Right hindlimb (tissue), 1 donor: ENCODE measurements at places on chromosomes 2 and 18.

- DNase-seq: no peak
Observed at GRCh38 chr2:27185331-27186026, 26.4 kb upstream of the ATRAID start.

DNA sequence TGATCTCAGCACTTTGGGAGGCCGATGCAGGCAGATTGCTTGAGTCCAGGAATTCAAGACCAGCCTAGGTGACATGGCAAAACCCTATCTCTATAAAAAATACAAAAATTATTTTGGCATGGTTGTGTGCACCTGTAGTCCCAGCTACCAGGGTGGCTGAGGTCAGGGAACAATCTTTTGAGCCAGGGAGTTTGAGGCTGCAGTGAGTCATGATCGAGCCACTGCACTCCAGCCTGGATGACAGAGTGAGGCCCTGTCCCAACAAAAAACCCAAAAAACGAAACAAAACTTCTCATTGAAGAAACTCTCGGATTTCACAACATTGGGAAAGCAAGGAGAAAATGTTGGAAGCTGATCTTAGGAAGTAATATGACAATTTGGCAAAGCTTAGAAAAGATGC lies 317.3 kb upstream of the MGAT5 start:
- no peak for DNase-seq

DNA sequence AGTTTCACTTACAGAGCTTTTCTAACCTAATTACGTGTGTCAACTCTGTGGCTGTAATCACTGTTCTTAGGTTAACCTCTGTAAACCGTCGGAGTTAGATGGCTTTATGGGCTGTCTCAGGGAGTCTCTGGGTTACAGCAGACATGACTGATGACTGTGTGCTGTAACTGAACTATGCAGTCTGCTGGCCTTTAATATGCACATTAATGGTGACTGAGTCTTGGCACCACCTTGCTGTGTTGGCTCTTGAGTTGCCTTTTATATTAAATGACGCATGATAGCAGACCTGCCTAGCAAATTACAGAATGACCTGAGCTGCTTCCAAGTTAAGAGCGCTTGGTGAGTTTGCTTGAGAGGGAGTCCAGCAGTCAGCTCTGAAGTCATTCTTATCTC lies 90.1 kb downstream of the ACKR3 start:
- peak; percentile 78 for DNase-seq

DNA sequence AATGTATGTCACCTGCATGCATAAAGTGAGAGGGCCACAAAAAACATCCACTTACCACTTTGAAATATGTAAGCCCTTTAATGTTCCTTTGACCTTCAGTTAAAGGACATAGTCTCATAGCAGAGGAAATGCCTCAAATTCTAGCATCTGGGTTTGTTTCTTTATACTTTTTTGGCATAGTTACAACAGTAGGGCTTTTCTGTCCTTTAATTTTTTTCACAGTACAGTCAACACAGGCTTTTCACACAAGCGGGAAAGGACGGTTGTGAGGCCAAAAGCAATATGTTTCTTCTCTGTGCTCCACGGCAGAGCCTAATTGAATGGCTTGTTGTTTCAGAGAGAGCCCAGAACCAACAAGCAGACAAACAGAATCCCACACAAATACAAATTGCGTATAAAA lies 57.6 kb downstream of the CRIM1 start:
- no peak for DNase-seq

- no peak for DNase-seq
Observed at GRCh38 chr2:232770207-232770606, 6.2 kb downstream of the KCNJ13 start.

- DNase-seq: no peak
Observed at GRCh38 chr2:41933046-41933420, 114.8 kb upstream of the PKDCC start.

DNA sequence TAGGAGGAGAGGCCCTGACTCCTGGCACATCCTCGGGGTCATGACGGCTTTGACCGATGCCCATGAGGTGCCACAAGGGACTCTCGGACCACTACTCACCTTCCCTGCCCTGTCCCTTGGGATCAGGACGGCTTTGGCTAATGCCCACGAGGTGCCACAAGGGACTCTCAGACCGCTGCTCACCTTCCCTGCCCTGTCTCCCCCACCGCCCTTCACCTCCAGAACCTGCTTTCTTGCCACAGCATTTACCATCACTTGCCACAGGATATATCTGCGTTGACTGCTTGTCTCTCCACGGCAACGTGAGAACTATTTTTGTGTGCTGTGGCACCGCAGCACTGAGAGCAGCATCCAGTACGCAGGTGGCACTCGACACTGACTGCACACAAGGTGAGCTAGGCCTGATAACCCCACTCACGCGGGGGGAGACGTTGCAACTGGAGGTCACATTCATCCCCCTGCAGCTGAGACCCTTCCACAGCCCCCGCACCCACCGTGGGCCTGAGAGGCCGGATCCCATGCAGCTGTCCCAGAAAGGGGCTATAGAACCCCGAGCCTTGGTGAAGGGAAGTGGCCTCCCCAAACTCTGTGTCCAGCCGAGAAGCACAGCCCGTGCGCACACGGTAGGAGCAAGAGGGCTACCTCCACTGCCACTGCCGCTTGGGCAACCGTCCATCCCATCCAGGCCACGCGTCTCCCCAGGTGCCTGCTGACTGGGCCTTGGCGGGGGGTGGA lies 47.5 kb downstream of the ANO7 start:
- no peak for DNase-seq

DNA sequence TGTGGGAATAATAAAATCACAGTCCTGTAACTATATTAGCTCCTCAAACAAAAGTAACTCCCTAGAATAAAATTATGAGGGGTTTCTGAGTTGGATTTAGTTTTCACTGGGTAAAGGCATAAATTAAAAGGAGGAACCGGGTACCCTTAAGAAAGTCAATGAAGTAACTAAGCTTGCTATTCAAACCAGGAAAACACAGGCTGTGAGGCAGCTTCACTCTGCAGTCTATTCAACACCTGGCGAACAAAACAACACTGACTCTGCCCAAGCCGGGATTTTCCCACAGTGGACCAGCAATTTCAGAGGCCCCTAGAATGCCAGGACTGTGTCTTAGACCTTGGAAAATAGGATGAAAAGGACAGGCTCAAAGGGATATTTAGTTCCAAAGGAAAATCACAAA lies 24.6 kb upstream of the CREB1 start:
- no peak for DNase-seq

GRCh38 chr2:32383858-32384257 lies 27.0 kb downstream of the BIRC6 start:
- DNase-seq: no peak

- no peak for DNase-seq
Observed at GRCh38 chr18:76339246-76339620, 155.8 kb downstream of the ZNF516 start.
